M059J (cell line): ENCODE measurements at places on chromosomes 5 and 9.
A peak's percentile ranks its signal among the peaks of the same experiment; 100 is the strongest.

GRCh38 chr5:109426075-109426474 lies 16.3 kb upstream of the PJA2 start:
- no peak for DNase-seq

- no peak for DNase-seq
These were observed 1005.0 kb upstream of the DMAC1 start for GRCh38 chr9:8804613-8805012.

- no peak for DNase-seq
These were observed 64.1 kb downstream of the SLCO4C1 start for GRCh38 chr5:102231693-102232619.

DNA sequence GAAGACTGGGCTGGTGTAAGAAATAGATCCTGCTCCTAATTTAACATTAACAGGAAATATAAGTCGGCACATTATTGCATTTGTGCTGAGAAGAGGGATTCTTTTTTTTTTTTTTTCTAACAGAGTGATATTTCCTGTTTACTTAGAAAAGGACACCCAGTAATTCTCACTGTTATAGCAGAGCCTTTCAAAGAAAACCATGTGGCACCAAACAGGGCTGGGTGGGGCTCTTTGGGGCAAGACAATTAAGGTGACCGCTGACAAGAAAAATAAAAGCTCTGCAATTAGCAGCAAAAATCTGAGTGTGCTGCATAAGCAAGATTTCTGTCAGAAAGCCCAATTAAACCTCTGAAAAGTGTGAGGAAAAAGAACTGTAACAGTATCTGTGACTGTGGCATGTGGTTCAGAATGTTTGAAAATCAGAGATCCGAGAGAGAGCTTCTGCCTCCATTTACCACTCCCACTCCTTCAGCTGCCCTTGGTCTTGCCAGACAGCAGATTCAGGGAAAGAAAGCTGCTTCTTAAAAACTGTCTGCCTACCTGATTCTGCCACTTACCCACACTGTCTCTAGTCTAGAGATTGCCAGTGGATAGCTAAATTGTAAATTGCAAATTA lies 77.1 kb upstream of the IQGAP2 start:
- no peak for DNase-seq

DNA sequence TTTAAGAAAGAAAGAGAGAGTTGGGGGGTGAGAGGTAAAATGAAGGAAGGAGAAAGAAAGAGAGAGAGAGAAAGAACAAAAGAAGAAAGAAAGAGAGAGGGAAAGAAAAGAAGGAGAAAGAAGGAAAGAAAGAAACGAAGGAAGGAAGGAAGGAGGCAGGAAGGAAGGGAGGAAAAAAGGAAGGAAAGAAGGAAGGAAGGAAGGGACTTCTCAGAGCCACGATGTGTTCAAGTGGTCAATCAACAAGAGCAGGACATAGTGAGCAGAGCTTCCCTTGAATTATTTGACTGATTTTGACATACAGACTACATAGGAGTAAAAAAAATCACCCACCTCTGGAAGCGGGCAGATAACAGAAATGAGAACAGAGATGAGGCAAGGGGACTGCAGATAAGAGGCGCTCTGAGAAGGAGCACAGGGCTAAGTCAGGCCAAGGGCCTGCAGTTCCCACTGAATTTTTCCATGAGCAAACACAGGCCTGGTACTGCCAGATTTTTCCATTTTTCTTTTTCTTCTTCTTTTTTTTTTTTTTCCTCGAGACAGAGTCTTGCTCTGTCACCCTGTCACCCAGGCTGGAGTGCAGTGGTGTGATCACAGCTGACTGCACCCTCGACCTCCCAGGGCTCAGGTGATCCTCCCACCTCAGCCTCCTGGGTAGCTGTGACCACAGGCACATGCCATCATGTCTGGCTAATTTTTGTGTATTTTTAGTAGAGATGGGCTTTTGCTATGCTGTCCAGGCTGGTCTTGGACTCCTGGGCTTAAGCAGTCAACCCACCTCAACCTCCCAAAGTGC lies 77.7 kb upstream of the IL17B start:
- peak; percentile 43 for DNase-seq

DNA sequence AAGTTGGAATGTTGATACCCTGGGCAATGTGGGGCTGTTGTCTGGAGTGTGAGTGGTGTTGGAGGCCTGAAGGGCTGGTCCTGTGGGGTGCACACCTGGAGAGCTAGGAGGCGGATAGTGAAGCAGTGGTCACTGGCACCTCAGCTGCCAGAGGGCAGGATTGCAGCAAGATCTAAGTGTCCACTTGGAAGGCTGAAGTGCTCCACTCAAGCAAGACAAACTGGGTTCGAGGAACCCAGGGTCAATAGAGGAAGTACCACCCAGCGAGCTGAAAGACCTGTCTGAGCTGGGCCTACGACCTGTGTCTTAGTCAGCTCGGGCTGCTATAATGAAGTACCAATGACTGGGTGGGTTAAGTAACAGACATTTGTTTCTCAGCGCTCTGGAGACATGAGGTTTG lies 39.7 kb upstream of the TJP2 start:
- no peak for DNase-seq

DNA sequence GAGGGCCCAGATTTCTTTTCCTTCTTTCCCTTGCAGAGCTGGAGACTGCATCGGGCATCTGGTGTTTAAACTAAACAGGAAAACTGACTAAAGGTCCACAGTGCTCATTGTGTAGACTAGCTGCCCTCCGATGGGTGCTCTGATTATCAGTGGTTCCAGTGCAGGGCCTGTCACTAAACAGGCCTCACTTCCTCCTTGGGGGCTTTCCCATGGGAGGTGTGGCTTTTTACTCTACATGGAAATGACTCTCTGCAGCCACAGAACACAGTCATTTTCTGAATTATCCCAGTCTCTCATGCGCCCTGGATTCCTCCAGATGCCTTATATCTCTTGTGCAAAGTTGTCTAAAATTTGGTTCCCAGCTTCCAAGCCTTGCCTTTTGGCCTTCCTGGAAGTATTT lies 199.2 kb downstream of the TRIO start:
- no peak for DNase-seq

GRCh38 chr9:134004131-134004873 lies 12.2 kb upstream of the VAV2 start:
- DNase-seq, result no peak

DNA sequence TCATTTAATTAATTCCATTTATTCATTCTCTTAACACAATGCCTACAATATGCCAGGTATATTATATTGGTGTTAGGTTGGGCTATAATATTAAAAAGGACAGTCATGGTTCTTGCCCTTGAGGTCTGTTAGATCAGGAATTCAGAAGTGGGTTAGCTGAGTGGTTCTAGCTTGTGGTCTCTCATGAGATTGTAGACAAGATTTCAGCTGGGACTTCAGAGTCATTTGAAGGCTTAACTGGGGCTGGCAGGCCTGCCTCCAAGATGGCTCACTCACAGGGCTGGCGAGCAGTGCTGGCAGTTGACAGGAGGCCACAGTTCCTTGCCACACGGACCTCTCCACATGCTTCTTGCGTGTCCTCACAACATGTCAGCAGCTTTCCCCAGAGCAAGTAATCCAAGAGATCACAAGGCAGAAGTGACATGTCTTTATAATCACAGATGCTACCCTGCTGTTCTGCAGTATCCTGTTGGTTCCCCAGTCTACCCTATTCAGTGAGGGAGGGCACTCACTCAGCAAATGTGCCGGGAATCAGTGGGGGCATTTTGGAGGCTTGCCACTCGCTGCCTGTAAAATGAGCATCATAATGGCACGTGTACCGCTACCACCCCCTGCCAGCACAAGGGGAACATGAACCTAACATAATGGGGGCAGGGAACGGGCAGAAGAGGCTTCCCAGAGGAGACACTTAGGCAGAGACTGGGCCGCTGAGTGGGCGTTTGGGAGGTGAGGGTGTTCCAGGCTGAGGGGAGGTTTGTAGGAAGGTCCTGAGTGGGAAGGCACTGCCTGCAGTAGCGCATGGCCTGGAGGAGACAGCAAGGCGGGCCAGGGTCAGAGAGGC lies 70.0 kb downstream of the EXOSC2 start:
- DNase-seq, result peak; percentile 53

- no peak for DNase-seq
These were observed 468.8 kb upstream of the DMAC1 start for GRCh38 chr9:8268216-8268878.

DNA sequence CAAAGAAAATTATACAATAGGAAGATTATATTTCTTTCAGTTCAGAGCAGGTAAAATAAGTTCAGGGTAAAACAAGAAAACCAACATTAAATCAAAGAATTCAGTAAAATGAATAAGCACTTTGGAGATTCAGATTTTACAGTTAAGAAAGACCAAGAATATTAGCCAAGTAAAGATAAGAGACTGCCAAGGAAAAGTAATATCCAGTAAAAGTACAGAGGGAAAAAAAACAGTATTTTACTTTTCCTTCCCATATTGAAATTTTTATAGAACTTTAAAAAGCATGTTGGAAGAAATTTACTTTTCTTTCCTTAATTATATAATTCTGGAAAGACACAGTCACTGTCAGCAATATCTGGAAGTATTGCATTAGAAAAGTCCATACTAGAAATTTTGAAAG lies 393.4 kb downstream of the NFIB start:
- DNase-seq, result no peak

DNA sequence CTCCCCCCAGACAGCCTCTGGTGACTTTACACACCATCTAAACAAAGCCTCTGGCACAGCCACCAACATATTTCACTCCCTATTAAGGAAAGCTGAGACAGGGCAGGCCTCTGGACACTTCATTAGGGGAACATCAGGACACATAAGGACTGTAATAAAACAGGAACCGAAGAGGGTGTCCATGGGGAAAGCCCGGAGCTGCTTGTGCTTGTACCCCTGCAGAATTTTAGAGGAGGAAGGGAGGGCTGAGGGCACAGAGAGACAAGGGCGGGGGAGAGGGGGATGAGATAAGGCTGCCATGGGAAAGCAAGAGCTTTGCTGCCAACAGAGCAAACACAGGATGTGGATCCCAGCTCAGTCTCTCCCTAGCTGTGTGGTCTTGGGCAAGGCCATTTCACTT lies 138.4 kb downstream of the ASTN2 start:
- no peak for DNase-seq

- DNase-seq, result no peak
These were observed 594.5 kb upstream of the ARRDC3 start for GRCh38 chr5:91977579-91977978.

DNA sequence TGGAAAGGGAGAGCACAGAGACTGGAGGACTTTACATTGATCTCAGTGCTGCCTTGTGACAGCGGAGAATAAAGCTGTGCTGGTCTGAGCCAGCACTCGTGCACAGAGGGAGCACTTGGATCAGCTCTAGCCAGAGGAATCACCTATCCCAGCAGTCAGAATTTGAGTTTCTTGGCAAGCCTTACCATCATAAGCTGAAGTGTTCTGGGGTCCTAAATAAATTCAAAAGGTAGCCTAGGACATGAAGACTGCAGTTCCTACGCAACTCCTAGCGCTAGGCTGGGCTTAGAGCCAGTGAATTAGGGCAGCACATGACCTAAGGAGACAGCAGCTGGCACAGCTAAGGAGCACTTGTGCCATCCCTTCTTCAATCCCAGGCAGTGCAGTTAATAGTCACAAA lies 119.5 kb downstream of the HMHB1 start:
- peak; percentile 35 for DNase-seq

DNA sequence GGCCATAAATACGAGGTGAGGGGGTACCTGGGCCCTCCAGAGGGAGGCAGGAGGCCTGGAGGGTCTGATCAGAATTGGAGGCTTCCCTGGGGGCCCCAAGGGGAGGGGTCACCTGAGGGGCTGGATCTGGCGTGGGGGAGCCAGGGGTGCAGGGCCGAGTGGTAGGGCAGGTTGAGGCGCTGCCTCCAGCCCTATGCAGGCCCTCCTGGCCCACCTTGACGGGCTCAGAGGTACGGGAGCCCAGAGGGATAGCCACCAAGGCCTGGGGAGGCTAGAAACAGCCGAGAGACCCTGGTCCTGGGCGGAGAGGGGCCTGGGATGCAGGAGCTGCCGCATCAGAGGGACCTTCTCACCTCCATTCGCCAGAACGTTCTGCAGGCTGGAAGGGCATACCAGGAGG lies 24.3 kb downstream of the LHX3 start:
- no peak for DNase-seq

DNA sequence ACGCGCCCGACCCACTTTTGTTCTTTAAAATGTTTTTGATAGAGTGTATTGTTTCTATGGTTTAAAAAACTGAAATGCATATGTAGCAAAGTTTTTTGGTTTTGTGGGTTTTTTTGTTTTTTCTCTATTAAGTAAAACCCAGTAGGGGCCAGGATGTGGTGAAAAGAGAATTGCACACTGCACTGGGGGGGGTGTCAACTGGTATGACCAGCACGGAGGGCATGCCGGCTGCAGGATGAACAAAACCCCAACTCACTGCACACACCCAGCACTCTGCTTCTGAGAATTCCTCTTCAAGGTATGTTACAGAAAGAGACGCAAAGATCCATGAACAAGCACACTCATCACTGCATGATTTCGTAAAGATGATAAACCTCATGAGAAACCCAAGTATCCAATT lies 75.0 kb downstream of the STK10 start:
- DNase-seq, result peak; percentile 40

DNA sequence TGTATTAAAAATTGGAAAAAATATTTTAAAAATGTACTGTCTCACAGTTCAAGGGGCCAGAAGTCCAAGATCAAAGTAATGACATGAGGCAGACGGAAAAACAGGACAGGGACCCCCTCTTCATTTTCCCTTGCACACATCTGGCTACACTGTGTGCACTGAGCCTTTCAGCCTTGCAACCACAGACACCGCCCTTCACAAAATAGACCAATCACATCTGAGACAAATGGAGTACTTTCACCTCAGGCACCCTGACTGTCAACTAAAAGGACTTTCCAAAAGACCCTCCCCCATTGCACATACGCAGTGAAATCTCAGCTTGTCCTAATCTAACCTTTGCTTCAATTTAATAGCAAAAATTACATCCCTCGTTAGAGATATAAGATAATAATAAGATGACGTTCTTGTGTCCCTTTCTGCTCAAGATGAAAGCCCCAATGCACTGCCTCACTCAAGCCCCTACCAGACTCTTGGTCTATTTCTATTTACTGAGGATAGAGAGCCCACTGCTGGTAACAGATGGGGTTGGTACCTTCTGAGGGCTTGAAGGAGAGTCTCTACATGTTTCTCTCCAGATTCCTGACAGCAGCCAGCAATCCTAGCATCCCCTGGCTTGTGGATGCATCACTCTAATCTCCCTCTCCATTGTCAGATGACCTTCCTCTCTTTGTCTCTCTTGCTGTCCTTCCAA lies 514.8 kb upstream of the ADAMTS16 start:
- DNase-seq, result no peak

DNA sequence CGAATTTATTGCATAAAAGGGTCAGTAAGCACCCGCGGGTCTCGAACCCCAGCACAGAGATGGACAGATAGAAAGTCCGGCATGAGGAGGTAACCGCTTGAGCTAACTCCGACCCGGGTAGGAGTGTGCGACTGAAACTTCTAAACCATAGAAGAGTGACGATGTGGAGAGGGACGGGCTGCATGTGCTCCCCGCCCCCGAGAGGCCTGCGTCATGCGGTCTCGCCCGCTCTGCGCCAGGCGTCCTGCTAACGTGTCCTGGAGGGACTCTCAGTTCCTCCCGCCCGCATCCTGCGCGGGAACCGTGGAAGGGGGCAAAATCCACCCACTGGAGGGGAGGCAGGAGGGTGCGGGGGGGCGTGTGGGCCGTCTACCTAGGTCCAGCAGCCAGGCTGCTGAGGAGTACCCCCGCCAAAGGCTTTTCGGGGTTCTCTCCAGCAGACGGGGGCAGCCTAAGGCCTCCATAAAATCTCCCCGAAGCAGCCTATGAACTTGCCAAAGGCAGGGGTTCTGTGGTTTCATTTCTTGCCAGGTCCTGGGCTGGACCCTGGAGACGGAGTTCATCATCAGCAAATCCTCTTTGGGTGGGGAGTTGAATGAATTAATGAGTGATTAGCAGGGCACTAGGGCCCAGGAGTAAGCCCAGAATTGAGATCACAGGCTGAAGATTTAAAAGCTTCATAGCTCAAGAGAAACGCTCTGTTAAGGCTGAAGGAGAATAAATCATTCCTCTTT lies 51.9 kb downstream of the TGFBI start:
- peak; percentile 59 for DNase-seq
